ENCODE measurements at places on chromosomes 5 and 9.

DNA sequence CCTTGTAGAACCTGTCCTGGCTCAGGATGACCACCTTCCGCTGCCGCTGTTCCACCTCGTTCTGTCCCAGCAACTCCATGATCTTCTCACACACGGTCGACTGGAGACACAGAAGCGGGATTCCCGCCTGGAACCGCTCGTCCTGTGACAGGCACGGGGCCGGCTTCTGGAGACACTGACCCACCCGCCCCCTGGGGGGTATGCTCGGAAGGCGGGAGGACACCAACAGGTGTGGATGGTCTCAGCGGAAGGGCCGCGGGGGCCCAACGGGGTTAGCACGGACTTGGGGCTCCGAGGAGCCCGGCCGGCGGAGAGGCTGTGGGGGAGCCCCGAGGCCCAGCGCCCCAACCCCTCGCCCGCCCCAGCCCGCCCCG is 530 bp downstream of the UCK1 start:
- DNase-seq: peak; percentile 29

- no peak for DNase-seq
These were observed 47.9 kb downstream of the DEPDC1B start for GRCh38 chr5:60651872-60652620.

- no peak for DNase-seq
These were observed 84.0 kb downstream of the GNAQ start for GRCh38 chr9:77947651-77948050.

GRCh38 chr9:86356871-86357866 is 3.0 kb upstream of the TUT7 start:
- DNase-seq: no peak

- peak; percentile 53 for DNase-seq
These were observed 9.9 kb upstream of the FBP2 start for GRCh38 chr9:94603259-94604160.

DNA sequence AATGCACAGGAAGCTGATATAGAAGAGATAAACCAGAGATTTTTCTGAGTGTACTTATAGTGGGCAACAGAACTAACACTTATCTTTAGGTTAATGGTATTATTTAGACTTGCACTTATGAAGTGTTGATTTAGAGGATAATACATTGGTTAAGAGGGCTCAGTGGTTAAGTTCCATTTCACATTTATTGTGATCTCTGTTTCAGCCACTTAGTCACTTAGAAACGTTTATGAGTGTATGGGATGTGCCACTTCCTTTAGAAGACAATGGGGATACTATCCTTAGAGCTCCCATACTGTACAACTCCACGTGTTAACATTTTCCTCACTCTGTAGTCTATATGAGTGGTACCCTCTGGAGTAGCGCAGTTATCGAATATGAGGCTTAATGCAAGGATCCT is 57.5 kb downstream of the PIP5K1B start:
- no peak for DNase-seq

DNA sequence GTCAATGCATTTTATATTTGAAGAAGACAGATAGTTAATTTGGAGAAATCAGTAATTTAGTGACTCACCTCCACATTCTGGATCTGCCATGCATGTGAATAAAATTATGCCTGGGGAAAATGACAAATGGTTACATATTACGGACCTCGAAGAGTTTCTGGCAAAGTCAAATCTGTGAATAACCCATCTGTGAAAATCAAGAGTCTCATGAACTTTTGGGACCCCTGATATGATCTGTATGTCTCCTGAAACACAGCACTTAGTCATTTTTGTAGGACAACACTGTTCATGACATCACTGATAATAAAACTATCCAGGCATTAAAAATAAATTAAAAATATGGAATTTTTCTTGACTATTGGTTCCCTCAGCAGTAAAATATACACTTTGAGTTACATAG is 584.5 kb downstream of the TLE4 start:
- no peak for DNase-seq

GRCh38 chr9:6557883-6558616 is 87.5 kb downstream of the GLDC start:
- DNase-seq: peak; percentile 69

DNA sequence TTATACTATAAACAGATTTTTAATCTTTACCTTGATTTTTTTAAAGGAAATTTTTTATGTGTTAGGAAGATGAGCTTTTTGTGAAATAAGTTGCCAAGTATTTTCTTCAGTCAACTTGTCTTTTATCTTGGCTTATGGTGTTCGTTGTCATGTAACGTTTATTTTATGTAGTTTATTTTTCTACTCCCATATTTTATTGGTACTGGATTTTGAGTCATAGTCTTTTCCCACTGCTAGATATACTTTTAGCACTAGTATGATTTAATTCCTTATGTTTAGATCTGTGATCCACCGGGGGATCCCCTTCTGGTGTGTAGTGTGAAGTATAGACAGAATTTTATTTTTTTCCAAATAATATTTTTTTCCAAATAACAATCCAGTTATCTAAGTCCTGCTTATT is 54.2 kb downstream of the DENND4C start:
- no peak for DNase-seq

DNA sequence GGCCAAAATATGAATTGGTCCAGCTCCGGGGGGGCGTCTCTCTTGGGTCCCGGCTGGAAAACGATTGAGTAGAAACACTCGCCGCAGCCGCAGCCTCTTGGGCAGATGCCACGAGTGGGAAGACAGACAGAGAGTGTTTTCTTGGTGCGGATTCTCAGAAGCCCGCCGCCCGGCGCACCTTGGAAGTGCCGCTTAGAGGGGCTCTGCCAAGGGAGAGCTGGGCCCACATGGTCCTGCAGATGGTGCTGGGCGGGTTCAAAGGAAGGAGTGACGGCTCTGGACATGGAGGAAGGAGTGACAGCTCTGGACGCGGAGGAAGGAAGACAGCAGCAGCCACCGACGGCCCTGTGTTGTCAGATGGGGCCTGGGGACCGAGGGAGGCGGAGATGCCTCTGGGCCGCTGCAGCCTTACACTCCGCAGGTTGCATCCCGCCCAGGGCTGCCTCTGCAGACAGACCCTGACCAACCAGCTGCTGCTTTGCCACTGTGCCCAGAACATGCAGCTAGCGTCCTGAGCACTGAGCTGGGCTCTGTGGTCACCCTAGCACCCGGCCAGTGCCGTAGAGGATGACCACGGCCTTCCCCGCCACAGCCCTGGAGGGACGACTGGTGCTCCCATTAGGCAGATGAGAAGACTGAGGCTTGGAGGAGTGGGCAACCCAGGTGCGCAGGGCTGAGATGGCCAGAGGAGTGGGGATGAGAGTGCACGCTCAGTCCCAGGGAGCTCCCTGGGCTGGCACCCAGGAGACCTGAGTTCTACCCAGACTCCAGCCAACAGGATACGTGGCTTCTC is 20.8 kb upstream of the QRFP start:
- DNase-seq: no peak

DNA sequence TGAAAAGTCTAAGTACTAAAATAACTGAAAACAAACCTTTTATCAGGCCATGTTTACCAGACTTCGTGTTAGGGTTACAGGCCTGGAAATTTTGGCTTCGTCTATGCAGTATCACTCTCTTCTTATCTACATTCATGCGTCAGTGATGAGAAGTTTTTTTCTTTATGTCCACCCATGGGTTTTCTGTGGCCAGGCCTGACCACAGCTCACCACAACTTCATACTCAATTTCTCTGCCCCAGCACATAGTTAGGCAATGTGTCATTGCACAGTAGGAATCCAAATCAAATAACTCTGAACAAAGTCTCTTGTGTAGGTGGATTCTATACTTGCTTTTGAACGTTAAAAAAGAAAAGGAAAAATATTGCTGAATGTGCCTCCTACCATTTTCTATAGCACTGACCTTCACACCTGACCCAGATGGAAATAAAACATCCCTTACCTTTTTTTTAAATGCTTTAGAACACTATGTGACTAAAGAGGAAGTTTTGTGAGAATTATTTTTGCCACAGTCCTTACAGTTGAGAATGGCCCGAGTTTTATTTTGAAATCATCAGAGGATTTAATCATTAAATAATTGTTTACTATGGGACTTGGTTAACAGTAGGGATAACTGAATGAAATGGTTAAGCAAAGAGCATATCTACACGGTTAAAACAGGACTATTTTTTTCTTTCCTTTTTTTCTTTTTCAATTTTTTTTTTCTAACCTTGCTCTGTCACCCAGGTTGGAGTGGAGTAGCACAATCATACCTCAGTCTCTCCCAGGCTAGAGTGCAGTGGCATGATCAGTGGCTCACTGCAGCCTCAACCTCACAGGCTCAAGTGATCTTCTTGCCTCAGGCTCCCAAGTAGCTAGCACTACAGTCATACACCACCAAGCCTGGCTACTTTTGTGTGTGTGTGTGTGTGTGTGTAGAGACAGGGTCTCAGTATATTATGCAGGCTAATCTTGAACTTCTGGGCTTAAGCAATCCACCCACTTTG is 1247.0 kb upstream of the ACO1 start:
- no peak for DNase-seq

GRCh38 chr9:69115621-69116020 is 58.5 kb upstream of the TJP2 start:
- no peak for DNase-seq

DNA sequence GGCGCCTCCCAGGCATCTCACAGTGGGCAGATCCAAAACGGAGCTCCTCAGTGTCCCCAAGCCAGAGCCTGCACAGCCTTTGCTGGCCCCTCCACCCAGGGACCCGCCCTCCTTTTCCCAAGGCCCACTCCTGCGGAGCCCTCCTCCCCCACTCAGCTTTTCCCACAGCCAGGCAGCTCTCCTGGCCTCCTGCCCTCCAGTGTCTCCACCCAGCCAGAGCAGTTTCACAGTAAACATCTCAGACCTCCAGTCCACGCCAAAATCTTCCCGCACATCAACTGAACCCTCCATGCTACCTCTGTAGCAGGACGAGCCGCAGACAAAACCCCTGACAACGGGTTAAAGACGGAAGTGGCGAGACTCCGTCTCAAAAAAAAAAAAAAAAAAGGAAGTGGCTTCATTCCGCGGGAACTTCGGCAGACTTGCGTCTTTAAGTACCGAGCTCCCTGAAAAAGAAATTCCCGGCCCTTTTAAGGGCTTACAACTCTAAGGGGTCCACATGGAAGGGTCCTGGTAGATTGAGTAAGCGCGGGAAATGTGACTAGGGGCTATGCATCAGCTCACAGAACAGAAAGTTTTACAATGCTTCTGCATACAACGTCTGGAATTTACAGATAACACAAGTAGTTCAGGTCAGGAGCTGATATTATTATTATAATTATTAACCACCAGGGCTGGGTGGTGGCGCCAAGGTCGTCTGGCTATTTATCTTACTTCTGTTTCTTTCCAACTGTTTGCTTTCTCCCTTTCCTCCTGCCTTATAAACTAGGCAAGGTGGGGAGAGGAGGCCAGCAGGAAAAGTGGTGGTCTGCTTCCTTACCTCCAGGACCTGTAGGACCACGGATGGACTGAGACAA is 11.4 kb upstream of the GRIN1 start:
- no peak for DNase-seq

DNA sequence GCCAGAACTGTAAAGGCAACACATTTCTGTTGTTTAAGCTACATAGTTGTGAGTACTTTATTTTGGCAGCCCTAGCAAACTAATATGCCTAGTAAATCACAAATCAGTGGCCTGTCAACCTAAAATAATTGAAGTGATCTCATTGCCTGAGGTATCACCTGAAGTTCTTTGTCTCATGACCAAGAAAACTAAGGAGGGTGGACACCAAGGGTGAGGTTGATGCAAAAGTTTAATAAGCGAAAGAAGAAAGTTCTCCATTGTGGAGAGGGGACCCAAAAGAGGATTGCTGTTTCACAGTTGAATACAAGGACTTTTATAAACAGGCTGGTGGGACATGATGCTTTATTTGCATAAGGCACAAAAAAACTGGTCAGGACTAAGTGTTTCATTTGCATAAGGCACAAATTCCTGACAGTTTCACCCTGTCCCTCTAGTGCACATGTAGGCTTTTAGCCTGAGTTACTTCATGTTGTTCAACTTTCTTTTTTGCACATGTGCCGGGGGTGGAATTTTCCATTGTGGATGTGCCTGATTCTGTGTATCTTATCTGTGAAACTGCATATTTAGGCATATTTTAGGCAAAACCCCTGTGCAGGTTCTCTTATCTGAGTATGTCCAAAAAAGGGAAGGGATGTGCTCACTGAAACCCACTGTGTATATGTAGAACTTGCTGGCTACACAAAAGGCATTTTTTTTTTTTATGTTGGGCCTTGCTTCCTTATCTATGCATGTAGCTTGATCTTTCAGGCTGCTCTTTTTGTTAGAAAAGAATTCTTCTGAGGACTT is 108.6 kb upstream of the RAI14 start:
- no peak for DNase-seq

DNA sequence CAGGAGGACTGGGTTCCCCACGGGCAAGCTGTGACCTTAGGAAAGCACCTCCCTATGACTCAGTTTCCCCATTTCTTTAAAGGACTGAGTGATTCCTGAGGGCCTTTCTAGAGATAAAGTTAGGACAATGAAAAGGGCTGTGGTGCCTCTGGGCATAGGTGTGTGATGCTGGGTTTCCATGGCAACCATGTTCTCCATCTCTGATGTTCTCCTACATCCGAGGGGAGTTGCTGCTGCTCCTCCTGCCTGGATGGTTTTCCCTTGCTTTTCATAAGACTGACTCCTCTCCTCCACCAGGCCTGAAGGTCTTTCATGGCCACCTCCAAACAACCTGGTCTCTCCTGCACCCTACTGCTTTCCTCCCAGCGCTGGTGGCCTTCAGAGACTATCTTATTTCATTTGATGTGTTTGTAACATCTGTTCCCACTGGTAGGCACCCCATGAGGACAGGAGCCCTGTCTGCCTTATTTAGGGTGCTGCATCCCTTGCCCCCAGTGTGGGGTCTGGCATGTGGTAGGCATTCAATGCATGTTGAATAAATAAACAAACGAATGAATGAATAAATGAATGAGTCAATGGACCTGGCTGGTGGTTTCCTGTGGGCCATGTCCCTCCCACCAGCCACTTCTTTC is 112.2 kb upstream of the HAND1 start:
- DNase-seq: no peak

DNA sequence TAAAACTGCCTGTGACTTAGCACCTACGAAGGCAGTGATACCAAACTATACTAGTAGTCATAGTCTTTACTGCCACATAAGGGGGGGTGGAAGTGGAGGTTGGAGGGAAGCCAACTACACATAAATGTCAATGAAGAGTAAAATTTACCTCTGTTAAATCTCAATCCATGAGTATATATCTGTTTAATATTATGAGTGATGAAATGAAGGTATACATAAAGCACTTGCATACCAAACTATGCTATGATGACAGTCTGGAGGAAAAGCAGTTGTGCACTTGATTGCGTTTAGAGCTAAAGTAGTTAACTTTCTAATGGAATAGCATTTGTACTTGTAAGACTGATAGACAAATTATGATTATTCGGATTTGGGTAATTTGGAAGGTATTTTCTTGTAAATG is 129.2 kb upstream of the POU5F2 start:
- no peak for DNase-seq

DNA sequence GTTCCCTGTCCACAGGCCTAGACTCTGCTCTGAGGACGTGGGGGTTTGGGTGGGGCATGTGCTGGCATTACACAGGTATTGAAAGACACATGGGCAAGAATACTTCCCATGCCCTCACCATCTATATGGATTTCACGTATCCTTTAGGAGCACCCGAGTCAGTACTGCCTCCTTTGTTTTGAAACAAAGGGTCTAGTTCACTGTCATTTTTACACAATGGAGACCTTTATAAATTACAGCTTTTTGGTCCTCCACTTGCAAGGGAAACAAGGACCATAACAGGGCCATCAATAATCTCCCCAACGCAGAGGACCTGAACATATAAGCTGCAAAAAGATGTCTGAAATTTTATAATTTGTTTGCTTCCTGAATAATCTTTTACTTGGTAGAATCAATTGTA is 24.9 kb upstream of the CRHBP start:
- no peak for DNase-seq

Measured in NCI-H1092 (cell line).